ENCODE measurements at places on chromosomes 12 and 14. TPM values are rescaled to one million over a fixed set of nuclear protein-coding genes. Genes with fewer than 3 reads are reported as not detected.

GRCh38 chr12:57460841-57461275, 1.3 kb downstream of the GLI1 start:
- DNase-seq: peak; percentile 100

The WIF1 gene
- total RNA-seq: not detected

- DNase-seq: no peak
These were observed 120.5 kb downstream of the DIP2B start for GRCh38 chr12:50625029-50625925.

GRCh38 chr14:76953311-76953945, 75.1 kb downstream of the IRF2BPL start:
- peak; percentile 83 for DNase-seq

The UNC79 gene
- 0.13 TPM for total RNA-seq
